Stimulated activated CD8-positive, alpha-beta memory T cell treated with anti-CD3 and anti-CD28 coated beads, Interleukin-15, amount 100 ng/mL, for 1 hour (primary cell): ENCODE measurements at places on chromosomes 7 and 10.

- DNase-seq = no peak
Measured at GRCh38 chr7:139727151-139727705, 50.6 kb downstream of the HIPK2 start.

DNA sequence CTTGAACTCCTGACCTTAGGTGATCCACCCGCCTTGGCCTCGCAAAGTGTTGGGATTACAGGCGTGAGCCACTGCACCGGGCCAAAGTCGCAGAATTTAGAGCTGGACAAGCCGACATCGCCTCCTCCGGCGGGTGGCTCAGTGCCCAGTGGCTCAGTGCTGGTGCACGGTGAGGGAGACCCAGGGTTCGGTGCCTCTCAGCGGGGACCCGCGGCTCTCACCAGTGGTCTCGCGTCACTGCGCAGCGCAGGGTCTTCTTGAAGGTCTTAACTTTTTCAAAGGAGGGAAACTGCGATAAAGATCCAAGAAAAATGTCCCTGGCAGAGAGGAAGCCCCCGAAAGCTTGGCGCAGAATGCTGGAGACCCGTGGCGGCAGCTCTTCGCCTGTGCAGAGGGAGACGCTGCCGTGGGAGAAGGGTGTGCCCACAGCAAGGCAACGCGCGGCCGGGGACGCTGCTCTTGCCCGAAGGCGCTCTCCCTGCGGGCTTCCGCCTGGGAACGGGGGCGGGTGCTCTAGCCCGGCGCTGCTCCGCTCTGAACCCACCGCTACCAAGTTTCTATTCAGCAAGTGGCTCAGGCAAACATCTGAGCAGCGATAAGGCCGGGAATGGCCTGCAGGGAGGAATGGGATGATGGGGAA, 324.3 kb downstream of the DNAJB6 start:
- no peak for DNase-seq

GRCh38 chr7:24701261-24702235, 55.7 kb downstream of the GSDME start:
- DNase-seq = no peak

GRCh38 chr7:37425498-37425897, 23.2 kb downstream of the ELMO1 start:
- DNase-seq = no peak

DNA sequence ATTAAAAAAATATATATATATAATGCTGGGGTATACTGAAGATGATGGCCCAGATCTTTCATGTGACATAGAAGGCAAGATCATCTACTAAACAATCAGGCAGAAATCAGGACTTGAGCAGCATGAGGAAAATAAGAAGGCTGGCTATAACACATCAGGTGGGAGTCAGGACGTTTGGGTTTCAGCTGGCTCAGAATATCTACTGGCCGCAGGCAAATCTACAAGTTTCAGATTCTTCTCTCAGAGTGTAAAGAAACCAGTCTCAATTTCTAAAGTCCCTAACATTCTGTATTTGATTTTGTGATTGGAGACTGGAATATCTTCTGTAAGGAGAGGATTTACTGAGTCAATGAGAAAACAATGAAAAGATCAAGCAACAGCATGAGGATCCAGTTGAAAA, 37.7 kb upstream of the FAM3C start:
- no peak for DNase-seq
